ELR (cell line): ENCODE measurements at places on chromosomes 3 and 15.
A peak's percentile ranks its signal among the peaks of the same experiment; 100 is the strongest.

GRCh38 chr3:154022606-154023005 lies 98.6 kb upstream of the ARHGEF26 start:
- no peak for DNase-seq

DNA sequence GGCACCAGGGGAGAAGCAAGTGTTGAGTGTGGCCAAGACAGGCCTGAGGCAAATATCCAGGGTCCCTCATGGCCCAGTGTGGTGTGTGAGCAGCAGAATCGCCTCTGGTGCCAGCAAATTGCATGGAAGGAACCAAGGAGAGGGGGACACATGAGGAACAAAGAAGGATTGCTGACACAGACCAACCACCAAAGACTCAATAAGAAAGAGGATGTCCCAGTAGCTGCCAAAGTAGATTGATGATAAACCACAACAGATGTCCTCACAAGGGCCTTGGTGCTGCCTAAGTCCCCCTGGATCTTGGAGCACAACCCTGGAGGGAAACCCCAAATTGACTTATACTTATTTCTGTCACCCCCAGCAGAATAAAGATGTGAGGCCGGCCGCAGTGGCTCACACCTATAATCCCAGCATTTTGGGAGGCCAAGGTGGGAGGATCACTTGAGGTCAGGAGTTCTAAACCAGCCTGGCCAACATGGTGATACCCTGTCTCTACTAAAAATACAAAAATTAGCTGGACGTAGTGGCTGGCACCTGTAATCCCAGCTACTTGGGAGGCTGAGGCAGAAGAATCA lies 10.6 kb downstream of the SRGAP3 start:
- no peak for DNase-seq

- peak; percentile 59 for DNase-seq
These were observed 2.1 kb downstream of the ATP11B start for GRCh38 chr3:182795389-182795782.

DNA sequence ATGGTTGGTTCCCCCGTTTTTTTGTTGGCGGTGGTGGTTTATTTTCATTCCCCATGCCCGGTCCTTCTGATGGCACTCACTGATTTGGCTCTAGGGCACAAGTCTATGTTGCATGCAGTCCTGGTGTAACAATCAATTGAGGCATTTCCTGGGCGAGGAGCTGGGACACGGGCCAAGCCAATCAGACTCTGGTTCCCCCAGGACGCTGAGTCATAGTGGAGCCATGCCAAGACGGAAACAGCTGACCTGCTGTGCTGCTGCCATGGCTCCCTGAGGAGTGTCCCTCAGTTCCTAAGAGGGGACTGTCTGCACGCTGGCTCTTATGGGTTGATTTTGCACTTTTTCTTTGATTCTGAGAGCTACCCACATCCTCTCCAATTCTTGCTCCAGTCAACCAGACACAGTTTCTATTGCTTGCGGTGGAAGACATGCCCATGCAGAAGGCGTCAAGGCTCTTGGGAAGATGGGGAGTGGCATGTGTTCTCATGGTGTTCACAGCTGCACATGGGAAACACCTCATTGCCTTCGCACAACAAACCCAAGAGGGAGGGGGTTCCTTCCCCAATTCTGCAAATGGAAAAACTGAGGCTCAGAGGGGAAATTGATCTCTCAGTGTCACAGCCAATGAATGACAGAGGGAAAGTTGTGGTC lies 28.3 kb upstream of the ALDH1L1 start:
- peak; percentile 97 for DNase-seq

DNA sequence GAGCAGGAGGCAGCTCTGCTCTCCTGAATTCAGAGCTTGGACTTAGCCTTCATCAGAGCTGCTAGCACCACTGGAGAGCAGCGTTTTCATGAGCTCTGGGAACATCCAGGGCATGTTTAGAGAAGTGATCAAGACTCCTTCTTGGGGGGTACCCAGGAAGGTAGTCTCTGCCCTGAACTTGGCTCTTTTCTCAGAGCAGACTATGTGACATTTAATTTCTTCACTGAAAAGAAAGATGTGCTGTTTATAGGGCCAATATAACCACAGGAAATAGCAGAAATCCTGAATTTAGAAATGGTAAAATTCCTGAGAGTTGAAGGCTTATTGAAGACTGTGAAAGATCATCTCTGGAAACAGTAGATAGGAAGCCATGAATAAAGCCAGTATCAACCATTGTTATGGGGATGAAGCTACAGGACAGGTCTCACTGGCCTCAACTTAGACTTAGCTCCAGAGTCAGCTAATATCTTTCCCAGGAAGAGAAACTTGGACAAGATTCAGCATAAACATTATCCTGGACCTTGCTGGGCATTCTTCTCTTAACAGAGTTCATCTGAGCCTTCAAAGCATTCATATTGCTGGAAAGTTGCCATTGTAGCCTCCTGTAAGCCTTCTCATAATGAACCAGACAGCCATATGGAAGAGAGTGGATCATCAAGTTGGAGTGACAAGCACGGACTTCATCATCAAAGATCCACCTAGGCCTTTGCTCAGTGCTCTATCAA lies 386.6 kb upstream of the THBS1 start:
- DNase-seq = no peak

DNA sequence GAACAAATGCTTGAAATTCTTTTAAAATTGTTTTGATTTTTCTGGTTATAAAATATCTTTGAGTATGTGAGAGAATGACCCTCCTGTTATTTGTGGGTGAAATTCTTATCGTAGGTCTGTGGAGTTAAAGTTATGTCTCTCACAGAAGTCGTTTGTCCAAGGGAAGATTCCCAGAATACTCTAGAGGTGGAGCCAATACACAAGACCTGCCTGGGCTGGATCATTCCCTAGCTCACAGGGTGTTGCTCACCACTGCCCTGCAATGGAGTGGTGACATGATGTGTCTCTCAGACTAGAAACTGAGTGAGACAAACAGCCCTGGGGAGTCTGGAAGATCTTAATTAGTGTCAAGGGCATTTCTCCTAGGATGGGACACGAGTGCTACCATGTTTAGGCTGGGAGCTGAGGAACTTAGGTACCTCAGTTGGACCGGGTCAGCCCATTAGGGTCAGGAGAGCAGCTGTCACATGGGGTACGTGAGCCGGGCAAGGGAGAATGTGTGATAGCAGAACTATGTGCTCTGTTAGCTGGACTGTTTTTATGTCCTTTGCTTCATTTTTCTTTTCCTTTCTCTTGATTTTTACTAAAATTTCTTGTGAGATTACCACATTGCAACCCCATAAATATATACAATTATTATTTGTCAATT lies 53.6 kb upstream of the MYO5C start:
- DNase-seq = no peak

DNA sequence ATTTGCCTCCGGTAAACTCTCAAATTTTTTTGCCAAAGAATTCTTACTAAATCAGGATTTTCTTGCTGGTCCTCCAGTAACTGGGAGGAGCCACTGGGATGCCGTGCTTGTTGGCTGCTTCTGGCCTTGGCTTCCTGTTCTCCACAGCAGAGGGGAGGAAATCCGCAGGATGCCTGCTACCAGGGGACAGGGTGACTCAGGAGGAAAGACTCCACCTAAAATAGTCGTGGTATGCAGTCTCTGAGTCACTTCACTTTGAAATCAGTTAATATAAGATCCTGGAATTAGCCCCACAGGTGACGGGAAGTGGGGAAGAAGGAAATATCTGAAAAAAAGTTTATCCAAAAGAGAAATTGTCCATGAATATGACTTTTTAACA lies 6.5 kb upstream of the TM4SF18 start:
- peak; percentile 99 for DNase-seq

GRCh38 chr15:72341361-72341760 lies 21.4 kb upstream of the CELF6 start:
- peak; percentile 45 for DNase-seq

DNA sequence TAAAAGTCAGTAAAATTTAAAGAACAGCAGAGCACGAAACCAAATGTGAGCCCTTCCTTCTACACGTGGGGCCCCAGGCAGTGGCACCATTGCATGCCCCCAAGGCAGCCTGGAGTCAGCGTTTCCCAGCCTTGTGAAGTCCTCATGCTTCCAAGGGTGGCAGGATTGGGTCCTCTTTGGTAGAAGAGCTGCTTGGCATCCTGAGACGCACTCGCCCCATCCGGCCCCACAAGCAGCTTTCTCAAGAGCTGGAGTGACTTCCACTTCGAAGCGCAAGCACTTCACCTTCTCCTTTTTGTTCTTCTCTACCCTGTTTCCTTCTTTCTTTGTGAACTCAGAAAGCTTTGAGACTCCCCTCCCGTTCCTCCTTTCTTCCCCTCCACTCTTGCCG lies 34.7 kb downstream of the ZNF710 start:
- DNase-seq = no peak

DNA sequence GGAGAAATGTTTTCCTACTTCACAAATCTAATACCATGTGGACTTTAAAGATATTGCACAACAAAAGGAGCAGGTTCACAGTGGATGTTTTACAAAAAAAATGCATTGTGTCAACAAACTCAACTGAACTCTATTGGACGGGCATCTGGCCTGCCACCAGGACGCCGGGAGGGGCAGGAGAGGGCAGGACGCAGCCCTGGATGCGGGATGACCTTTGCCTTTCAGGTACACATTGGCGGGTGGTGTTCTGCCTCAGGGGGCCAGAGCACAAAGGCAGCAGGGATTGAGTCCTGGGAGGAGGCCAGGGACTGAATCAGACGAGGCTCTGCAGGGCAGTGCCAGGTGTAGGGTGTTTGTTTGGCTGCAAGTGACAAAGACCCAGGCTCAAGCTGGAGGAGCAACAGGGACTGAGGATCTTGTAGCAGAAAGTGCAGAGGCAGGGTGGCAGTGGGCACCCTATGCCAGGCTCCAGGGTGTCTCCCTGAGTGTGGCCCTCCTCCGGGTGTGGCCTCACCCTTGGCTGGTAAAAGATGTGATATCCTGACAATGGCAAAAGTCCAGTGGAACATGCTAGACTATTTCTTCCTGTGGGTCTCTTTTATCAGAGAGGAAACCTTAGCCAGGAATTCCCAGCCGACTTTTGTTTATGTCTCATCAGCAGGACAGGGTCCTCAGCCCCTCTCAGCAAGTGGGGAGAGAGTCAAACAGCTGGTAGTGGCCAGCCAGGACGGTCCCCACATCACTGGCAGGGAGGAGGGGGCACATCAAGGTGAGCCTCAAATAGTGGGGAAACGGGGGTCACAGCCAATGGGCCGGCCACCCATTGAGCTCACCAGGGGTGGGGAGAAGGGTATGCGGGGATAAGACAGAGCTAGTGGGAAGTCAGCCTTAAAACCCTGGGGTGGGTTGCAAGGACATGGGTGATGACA lies 29.7 kb upstream of the KLF13 start:
- DNase-seq = no peak

DNA sequence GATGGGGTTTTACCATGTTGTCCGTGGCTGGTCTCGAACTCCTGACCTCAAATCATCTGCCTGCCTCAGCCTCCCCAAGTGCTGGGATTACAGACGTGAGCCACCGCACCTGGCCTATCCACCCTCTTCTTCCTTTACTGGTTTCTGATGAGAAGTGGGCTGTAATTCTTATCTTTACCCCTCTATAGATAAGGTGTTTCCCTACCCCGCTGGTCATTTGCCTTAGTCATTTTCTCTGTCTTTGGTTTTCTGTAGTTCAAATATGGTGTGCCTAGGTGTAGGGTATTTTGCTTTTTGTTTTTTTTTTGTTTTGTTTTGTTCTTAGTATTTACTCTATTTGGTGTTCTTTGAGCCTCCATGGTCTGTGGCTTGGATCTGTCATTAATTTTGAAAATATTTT lies 41.3 kb downstream of the APBA2 start:
- no peak for DNase-seq
